ENCODE measurements at places on chromosomes 6 and 20.

GRCh38 chr6:36621371-36621855, 27.3 kb downstream of the SRSF3 start:
- no peak for DNase-seq

GRCh38 chr6:11586117-11586516, 48.6 kb downstream of the TMEM170B start:
- no peak for DNase-seq

DNA sequence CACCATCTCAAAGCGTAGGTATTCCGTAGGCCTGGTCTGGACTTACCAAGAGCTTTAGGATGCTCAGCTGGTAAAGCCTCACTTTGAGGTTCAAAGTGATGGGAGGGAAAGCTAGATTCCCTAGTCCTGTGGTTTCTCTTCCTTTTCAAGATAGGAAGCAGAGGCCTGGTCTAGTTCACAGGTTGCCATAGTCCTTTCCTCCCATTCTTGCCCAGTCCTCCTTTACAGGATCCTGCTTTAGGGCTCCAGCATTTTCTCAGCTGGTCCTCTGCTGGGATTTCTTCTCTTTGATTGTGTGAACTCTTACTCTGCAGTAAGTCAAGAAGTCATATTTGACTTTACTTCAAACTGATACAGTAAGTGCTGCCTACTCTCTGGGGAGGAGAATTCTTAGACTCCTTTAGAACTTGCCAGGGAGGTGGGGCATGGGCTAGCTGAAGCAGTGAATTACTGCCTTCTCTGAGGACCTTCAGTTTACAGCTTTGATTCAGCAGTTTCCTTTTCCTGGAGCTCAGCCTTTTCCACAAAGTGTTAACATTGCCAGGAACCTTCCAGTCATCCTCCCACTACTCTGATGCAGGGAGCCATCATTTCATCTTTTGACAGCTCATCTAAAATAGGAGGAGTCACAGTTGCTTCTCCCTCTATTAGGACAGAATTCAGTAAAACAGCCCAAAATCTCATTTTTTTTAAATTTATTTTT, 42.8 kb upstream of the PLCG1 start:
- DNase-seq = no peak

- no peak for DNase-seq
Observed at GRCh38 chr6:35581633-35582032, 68.9 kb upstream of the TULP1 start.

DNA sequence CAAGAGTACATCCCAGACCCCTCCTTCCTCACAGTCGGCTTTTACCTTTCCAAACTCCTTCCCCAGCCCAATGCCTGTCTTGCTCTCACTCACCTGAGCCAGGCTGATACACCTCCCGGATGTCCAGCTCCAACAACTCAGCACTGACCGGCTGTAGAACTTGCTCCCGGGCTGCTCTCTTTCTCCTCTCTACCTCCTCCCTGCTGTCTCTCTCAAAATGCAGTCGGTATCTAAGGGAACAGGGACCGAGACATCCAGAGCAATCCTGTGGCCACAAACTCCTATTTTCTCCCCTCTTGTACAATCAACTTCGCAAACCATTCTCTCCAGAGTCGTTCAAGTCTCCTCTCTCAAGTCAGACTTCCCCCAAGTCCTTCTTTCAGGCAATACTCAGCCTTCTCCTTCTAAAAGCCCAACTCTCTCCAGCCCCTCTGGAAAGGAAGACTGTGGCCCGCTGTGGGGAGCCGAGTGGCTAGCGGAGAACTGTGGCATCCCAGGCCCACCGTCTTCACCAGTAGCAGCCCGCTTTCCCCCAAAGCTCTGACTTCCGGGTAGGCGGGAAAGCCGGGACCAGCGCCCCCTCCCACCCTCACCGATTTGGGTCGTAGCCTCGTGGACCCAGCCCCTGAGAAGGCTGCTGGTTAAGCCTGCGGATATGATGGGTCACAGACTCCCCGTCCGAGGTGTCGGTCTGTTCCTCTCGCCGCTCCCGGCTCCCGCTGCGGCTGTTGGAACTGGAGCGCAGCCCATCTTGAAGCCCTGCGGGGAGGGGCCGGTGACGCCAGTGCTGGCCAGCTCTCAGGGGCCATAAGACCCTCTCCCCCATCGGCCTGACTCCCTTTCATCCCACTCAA, 1.1 kb downstream of the GNL1 start:
- DNase-seq = no peak

- no peak for DNase-seq
Observed at GRCh38 chr6:31877651-31878161, 1.1 kb downstream of the SLC44A4 start.

DNA sequence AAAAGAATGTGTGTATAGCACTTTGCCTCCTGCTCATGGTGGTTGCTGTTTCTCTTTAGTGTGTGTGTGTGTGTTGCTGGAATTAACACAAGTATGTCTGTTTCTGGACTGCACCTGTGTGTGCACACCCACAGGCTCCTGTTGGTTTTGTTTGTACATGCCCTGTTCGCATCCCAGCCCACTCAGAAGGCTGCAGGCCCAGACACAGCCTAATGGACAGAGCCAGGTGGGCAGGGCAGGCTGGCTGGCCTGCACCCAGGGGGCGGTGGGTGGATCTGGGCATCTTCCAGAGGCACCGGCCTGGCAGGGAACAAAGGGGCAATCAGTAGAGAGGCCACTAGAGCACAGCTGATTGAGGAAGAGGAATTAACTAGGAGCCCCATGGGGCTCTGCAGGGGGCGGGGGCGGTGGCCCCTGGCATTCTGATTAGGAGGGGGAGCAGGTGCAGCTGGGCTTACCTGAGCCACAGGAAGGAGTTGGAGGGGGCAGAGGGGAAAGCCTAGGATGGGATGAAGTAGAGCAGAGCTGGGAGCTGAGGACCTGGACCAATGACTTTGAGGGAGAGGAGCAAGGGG, 21.9 kb downstream of the CD40 start:
- no peak for DNase-seq

GRCh38 chr6:152981989-152982903, 595 bp downstream of the FBXO5 start:
- no peak for DNase-seq

DNA sequence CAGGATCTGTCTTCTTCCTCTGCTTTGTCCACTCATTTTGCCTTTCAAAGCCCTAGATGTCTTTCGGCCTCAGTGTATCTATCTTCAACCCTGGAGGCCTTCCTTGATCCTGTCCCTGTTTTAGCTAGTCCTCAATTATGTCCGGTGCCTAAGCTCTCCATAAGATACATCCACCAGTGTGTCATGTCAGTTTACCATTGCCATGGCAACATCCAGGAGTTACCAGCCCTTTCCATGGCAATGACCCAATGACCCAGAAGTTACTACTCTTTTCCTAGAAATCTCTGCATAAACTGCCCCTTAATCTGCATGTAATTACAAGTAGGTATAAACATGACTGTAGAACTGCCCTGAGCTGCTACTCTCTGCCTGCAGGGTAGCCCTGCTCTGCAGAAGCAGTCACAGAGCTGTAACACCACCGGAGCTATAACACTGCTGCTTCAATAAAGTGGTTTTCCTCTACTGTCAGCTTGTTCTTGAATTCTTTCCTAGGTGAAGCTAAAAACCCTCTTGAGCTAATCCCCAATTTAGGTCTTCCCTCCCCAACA, 712.1 kb upstream of the AGPAT4 start:
- no peak for DNase-seq
